ENCODE measurements at places on chromosomes 2 and 18.

DNA sequence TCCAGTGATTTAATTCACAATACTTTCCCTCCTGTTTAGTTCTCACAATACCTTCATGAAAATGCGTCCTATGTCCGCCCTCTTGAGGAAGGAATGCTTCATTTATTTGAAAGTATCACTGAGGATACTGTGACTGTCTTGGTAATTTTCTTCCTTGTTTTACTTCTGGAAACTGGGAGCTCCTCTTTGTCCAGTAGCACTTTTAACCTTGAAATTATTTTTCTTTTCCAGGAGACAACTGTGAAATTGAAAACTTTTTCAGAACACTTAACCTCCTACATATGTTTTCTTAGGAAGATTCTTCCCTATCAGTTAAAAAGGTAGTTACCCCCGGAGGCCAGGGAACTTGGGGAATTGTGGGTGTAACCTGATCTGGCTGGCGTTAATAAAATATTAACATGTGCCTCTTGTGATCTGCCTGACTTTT, 58.9 kb upstream of the STON1 start:
- DNase-seq: peak; percentile 86

DNA sequence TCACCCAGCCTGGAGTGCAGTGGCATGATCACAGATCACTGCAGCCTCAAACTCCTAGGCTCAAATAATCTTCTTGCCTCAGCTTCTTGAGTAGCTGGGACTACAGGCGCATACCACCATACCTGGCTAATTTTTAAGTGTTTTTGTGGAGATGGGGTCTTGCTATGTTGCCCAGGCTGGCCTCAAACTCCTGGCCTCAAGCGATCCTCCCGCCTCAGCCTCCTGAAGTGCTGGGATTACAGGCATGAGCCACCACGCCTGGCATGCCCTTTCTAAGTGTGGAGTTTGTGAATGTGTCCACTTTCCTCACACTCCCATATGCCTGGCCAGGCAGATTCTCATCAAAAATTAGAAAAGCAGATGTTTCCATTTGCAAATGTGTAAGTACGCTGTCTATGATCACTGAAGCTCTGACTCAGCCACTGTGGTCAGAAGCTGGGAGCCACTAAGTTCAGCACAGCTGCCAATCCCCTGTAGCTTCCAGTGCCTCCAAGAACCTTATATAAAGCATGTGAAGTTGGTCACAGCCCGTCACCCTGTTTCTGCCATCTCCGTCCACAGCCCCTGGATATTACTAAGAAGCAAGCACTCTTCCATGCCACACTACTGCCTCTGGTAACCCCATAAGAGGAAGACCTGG, 155.4 kb downstream of the FAM210A start:
- DNase-seq: no peak

GRCh38 chr2:4964001-4964540, 728.1 kb upstream of the SOX11 start:
- DNase-seq: no peak

GRCh38 chr2:28164280-28164801, 228.3 kb upstream of the FOSL2 start:
- no peak for DNase-seq

GRCh38 chr18:67478249-67478648, 38.3 kb downstream of the DSEL start:
- DNase-seq: no peak

DNA sequence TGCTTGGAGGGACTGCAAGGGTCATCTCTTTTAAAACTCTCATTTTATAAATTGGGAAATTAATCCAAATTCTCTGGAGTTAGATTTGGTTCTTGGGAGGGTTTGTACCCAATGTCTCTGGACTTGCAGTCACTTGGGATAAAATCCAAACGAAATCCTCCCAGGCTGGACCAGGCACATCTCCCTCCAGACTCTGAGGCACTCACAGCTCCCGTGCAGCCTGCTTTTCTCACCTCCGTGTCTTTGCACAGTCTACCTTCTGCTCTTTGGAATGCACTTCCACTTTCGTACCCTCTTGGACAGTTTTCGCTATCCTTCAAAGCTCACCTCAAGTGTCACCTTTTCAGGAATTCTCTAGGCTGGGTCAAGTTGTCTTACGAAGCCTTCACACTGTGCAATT, 166.3 kb downstream of the MYCN start:
- no peak for DNase-seq

DNA sequence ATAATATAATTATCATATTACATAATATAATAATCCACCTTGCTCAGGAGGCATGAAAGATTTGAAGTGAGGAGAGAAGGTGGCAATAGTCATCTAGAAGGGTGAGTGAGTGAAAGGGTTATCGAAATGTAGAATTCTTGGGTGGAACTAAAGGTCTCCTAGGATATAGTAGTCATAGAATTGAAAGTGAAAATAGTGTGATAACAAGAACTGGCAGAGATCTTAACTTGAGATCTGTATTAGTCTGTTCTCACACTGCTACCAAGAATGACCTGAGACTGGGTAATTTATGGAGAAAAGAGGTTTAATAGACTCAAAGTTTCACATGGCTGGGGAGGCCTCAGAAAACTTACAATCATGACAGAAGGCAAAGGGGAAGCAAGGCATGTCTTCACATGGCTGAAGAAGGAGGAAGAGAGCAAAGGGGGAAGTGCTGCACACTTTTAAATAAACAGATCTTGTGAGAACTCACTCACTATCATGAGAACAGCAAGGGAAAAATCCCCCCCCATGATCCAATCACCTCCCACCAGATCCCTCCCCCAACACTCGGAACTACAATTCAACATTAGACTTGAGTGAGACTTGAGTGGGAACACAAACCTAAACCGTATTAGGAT, 351.5 kb downstream of the NR4A2 start:
- DNase-seq: no peak

DNA sequence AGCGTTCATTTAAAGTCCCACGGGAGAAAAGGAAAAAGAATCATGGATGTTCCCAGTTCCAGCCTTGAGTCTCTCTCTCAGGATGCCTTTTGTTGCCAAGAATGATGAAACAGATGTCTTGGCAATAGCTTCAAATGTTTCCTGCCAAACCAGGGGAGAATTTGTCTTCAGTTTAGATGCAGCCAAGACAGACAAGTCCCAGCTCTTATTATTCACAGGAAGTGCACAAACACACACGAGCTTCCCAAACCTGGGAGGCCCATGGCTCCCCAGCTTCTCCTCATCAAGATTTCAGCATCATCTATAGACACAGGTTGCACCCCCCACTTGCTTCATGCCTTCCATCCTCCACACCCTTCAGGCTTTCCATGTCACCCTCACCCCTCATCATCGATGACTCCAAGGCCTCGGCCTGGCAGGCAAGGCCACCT, 45.9 kb downstream of the HS1BP3 start:
- DNase-seq: peak; percentile 95

GRCh38 chr18:48749768-48750167, 201.0 kb downstream of the SMAD7 start:
- DNase-seq: peak; percentile 88

GRCh38 chr2:31304816-31305215, 70.9 kb downstream of the EHD3 start:
- DNase-seq: no peak

DNA sequence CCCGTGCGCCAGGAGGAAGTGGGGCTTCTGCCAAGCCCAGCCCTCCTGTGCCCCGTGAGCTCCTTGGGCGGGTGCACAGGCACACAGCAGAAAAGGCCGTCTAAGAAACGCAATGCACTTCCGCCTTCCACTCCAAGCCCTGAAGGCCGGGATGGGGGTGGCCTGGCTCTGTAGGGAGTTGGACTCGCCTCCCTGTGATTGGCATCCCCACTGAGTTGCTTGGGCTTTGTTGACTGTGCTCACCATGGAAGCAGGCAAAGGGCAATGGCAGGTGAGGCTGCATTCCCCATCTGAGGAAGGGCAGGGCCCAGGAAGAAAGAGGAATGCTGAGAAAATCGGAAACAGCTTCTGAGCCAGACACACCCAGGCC, 66.8 kb downstream of the CRACDL start:
- no peak for DNase-seq

DNA sequence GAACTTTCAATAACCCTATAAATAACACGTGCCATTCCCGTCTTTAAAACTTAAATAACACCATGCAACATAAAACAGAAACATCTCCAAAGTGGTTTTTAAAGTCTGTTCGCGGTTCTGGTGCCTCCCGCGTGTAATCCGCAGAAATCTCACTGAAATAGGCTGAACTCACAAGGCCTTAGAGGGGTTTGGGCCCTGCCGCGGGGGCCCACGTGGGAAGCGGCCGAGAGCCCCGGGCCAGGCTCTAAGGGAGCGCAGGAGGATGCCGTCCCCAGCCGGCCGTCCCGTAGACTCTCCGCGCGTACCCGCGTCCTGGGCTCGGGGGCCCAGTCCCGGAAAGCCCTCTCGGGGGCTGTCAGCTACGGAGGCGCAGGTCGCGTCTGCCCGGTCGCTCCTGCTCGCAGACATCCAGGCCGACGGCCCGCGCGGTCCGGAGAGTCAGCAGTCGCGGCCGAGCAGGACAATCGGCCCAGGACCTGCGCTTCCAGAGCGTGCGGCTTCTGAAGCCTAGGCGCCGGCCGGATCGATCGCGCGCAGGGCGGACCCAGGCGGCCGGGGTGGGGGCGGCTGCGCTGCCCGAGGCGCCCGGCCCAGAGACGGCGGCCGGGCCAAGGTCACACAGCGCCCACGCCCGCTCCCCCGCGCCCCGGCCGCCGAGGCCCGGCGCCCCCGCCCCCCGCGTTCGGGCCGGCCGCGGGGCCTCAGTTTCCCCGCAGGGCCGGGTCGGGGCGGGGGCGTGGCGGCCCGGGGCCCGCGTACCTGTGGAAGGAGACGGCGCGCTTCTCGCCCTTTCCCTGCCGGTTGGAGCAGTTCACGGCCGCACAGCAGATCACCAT, 558 bp downstream of the THAP4 start:
- peak; percentile 34 for DNase-seq

- no peak for DNase-seq
These were observed 63.0 kb upstream of the COX7A2L start for GRCh38 chr2:42424033-42424432.

GRCh38 chr2:186980787-186981550, 132.0 kb upstream of the ZSWIM2 start:
- DNase-seq: no peak

DNA sequence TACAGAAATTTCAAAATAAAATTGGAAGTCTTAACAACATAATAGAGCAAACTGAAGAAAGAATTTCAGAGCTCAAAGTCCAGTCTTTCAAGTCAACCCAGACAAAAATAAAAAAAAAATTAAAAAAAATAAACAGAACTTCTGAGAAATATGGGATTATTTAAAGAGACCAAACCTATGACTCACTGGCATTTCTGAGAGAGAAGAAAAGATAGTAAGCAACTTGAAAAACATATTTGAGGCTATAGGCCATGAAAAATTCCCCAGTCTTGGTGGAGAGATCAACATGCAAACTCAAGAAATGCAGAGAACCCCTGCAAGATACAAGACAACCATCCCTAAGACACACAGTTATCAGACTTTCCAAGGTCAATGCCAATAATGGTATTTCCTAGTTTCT, 167.4 kb downstream of the RNF144A start:
- DNase-seq: no peak

GRCh38 chr18:5620289-5620688, 76.5 kb upstream of the EPB41L3 start:
- peak; percentile 60 for DNase-seq

DNA sequence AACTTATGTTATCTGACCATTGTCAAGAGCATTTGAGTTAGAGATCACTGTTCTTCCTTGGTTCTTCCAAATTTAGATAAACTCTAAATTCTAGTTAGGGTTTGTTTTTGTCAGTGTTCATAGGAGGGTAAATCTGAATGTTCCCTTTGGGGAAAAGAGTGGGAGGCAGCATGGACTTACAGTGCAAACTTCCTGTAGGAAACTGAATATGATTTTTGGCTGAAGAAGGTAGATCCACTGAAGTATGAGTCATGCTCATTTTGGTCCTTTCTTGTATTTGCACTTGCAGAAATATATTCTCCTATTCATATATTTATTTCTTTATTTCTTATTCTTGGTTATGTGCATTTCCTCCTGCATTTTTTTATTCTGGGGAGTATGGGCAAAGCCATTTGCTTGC, 27.3 kb downstream of the CCDC85A start:
- no peak for DNase-seq

- no peak for DNase-seq
These were observed 961 bp upstream of the SLC40A1 start for GRCh38 chr2:189581354-189582139.

DNA sequence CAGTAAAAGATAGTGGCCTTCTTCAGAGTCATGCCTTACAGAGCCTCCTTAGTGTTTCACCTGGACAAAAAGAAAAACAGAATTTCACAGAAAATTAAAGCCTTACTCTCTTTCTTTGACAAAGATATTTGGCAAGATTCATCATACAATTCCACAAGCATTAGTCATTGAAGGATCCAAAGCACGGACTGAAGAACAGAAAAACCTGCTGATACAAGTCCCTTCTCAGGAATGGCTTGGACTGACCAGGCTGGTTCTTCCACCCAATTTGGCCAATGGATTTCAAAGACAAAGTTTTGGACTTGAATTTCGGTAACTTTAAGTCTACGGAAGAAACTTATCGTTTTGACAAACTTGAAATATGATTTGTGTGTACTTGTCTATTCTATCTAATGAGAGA, 39.1 kb upstream of the GALNT3 start:
- no peak for DNase-seq

- DNase-seq: no peak
These were observed 2.9 kb upstream of the DSG4 start for GRCh38 chr18:31373641-31374040.

- DNase-seq: no peak
These were observed 10.3 kb downstream of the SNED1 start for GRCh38 chr2:241008711-241009121.

GRCh38 chr2:12948961-12949353, 232.2 kb downstream of the TRIB2 start:
- no peak for DNase-seq

GRCh38 chr2:224569654-224570053, 15.5 kb downstream of the CUL3 start:
- DNase-seq: no peak

DNA sequence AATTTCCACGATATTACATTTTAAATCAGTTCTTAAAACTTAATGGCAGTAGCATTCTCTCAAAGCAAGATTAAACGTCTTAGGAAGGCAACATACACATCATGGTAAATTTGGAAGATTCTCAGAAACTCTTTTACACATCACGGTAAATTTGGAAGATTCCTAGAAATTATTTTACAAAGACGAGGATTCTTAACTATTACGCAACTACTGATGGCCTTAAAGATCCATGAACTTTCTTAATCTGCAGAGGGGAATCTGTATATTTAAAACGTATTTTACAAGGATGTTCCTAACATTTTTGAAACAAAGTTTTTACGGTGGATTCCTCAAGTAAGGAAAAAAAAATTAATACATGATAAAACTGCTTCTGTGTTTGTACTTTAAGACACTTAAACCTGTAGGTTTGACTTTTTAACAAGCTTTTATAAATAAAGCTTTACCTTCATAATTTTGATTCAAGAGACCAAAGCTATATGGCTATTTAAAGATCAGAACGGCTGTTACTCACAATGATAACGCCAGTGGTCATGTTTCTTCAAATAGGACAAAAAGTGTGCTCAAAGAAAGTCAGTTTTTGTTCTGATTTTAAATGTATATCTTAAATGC, 1.7 kb downstream of the ATF2 start:
- no peak for DNase-seq

DNA sequence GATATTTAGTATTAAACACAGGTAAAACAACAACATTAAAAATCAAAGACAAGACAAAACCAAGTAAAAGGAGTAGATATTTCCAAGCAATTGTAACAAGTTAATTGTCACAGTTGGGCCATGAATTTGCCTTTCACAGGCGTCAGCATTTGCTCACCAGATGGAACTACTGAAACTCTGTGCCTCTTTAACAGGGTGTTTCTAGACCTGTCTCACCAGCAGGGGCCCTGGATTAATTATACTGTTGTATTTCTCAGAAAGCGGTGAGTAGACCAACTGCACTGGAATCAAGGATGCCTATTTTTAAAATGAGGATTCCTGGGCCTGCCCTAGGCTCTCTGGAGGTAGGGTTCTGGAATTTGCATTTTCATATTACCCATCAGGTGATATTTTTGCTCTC, 92.6 kb downstream of the UPP2 start:
- DNase-seq: no peak

Measured in cardiac muscle cell (in vitro differentiated cells and primary cell).